Bronchial epithelial cell (primary cell): ENCODE measurements at places on chromosomes 7 and 10. TPM values are rescaled to one million over a fixed set of nuclear protein-coding genes. Genes with fewer than 3 reads are reported as not detected.

GRCh38 chr7:135253851-135254771 lies 20.5 kb downstream of the STRA8 start:
- peak; percentile 80 for DNase-seq

DNA sequence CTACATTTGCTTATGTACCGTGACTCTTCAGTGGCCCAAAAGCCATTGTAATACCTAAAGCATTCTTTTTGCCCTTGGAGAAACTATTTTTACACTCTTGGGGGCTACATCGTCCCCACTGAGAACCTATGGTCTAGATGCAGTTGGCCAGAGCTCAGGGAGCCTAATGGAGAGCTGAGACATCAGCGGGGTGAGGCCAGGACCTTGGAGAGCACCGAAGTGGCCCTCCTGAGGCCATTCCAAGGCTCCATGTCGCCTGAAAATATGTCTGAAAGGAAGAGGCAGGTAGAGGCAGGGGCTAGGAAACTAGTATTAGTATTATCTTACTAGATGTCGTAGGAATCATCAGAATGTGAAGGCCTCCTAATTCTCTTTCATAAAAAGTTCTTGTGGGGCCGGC lies 4.9 kb downstream of the PKD2L1 start:
- DNase-seq = no peak

GRCh38 chr7:25031007-25031406 lies 51.0 kb upstream of the OSBPL3 start:
- DNase-seq = peak; percentile 73

GRCh38 chr10:62658516-62658915 lies 146.0 kb upstream of the ADO start:
- DNase-seq = no peak

- DNase-seq = peak; percentile 75
These were observed 156.6 kb downstream of the CCDC3 start for GRCh38 chr10:12844811-12845483.

MAGI2 gene
- total RNA-seq = 2.6 and 2.7 TPM in 2 replicates

DNA sequence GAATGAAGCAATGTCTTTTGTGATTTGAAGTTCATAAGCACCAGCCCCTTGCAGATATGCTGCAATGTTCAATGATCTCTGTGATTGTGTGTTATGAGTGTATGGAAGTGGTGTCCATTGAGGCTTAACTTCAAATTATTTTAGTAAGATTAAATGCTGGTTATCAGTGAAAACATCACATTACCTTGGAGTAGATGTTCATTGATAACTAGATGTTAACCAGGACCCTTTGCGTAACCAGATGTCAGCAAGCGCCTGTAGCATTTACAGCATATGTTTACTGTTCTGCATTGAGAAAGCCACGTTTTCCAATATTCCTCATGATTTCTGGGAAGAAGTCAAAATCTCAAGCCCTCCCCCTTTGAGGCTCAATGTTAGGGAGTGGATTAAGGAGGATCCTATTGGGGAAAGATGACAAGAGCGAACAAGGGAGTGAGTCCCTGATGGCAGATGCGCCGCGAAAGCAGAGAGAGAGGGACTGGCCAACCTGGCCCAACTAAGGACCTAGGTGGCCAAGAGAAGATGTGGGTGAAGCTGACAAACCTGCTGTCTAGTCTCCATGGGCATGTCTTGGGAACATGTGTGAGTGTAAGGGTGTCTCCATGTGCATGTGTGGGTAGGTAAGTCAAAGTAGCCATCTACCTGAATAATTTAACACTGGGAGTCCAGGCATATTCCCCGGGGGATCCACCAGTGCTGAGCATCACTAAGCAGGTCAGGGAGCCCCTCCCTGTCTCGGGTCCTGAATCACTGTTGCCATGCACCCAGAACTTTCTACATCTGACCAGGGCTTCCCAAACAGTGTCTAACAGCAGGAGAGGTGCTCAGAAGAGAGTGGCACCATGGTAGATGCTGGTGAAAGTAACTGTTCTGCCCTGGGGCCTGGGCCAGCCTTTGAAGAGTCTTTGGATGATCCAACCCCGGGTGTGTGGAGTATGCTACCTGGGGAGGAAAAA lies 141.6 kb upstream of the GDF10 start:
- DNase-seq = no peak

AFAP1L2 gene
- total RNA-seq = 6.8 and 10.8 TPM in 2 replicates

DNA sequence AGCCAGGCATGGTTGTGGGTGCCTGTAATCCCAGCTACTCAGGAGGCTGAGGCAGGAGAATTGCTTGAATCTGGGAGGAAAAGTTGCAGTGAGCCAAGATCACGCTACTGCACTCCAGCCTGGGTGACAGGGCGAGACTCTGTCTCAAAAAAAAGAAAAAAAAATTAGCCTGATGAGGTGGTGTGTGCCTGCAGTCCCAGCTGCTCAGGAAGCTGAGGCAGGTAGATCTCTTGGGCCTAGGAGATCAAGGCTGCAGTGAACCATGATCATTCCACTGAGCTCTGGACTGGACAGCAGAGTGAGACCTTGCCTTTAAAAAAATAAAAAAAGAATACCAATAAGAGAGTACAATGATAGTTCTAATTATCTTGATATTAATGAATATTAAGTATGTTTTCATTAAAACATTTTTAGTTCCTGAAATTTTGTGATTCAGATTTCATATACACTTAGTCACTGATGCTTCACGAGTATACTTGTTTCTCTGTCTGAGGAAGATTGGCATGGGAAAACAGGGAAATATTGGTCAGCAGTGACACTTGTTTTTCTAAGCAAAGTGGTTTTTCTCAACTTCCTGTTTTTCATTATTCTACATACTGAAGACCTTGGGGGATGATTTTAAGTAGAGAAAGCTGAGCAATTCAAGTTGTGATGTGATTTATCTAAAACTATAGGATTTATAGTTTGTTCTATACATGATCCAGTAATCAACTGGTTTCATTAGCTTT lies 76.8 kb downstream of the ADK start:
- peak; percentile 88 for DNase-seq
